ENCODE measurements at places on chromosomes 2 and 18. TPM values are rescaled to one million over a fixed set of nuclear protein-coding genes. Genes with fewer than 3 reads are reported as not detected.
A peak's percentile ranks its signal among the peaks of the same experiment; 100 is the strongest.

GRCh38 chr2:236286873-236287545 lies 22.8 kb upstream of the ASB18 start:
- peak; percentile 27 for DNase-seq

The SLC11A1 gene
- total RNA-seq: not detected

- DNase-seq: peak; percentile 37
Measured at GRCh38 chr2:231198291-231199173, at the start of gene ARMC9. TSS of gene ARMC9 (plus strand) at chr2:231198631. CDS start at chr2:231206239, 7,608 bp downstream.

DNA sequence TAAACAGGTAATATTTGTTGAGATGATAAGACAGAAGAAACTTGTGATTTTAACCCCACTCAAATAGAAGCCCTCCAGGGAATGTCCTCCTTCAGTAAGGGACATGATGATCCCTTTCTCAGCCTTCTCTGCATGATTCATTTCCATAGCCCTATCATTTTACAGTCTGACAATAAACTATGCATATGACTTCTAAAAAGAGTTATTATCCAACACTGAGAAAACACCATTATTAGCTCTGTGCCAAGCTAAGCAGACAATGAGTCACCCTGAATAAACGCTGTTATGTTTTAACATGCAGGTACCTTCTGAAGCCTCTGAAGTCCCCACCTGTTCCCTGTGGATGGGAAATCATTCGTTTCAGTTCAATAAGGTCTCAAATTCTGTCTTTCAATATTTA lies 54.7 kb downstream of the DTNB start:
- DNase-seq: peak; percentile 87

- DNase-seq: no peak
Measured at GRCh38 chr2:51693640-51694039, 661.7 kb upstream of the NRXN1 start.

The ARHGAP15 gene
- not detected for total RNA-seq

DNA sequence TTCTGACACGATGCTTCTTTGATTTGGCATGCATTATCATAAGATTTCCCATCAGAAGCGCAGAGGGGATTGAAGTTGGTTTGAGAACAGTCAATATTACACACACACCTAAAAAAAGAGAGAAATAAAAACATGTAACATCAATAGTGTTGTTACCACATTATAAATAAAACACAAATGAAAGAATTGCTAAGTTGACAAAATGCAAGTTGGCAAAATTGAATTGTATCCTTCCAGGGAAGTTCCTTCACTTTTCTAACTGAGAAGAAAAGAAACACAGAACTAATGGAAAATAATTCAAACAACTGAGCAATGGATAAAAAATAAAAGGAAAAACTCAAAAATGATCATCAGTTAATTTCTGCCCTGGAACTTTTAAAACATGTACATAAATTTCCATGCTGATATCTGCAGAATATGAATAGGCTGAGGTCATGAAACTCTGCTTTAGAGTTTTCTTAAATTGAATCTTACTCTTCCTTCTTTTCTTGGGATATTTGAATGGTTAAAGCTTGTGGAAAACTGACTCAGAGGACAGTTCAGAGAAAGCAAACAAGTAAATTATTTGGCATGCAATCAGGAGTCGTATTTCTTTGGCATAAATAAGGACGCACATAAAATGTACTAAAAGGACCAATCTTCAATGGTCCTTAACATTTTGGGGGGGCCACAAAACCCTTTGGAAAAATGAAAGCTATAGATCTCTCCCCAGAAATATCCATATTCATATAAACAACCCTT lies 152.4 kb upstream of the CAVIN2 start:
- no peak for DNase-seq

The OR6B2 gene
- not detected for total RNA-seq

All from astrocyte (in vitro differentiated cells and primary cell).